ENCODE measurements at places on chromosomes 2 and 18.

- DNase-seq: no peak
Measured at GRCh38 chr2:108918156-108918874, 70.7 kb downstream of the EDAR start.

GRCh38 chr2:155830817-155831579, 501.5 kb downstream of the NR4A2 start:
- no peak for DNase-seq

GRCh38 chr2:37829202-37829601, 95.9 kb upstream of the RMDN2 start:
- DNase-seq: peak; percentile 86

DNA sequence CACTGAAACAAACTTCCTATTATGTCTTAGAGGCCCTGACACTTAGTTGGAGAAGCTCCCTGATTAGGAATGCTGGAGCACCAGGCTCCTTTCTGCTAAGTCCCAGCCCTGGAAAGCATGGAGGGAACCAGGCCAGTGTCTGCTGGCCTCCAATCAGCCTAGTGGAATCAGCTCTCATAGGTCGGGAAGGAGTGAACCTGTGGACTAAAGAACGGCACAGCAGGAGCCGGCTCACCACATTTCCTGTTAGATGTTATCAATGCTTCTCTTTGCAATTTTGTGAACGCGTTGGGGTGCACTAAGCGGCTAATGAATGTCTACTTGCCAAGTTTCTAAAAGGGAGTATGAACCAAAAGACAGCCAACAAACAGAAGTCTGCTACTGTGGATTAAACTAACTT, 296.6 kb downstream of the NAPG start:
- DNase-seq: peak; percentile 79

- DNase-seq: peak; percentile 71
Measured at GRCh38 chr2:73987109-73987947, 2.6 kb downstream of the TET3 start.

GRCh38 chr2:25497918-25498407, 156.2 kb upstream of the DNMT3A start:
- DNase-seq: no peak

DNA sequence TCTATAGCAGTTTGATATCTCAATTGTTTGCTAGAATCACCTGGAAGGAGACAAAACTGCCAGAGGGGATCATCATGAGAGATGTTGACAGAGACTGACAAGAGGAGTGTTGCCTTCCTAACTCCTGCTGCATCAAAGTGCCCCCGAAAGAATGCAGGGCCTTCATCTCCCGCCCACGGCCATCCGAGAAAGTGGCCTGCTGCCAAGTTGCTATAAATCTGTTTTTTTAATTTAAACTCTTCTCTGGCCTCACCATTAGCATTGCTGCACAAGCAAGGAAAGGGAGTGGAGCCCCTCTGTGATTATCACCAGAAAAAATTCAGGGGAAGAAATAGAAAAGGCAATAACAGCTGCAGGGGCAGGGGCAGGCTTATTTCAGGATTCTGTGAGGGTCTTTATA, 238.1 kb upstream of the EPHA4 start:
- DNase-seq: no peak

- DNase-seq: no peak
Measured at GRCh38 chr2:20438334-20439192, 8.3 kb upstream of the RHOB start.

DNA sequence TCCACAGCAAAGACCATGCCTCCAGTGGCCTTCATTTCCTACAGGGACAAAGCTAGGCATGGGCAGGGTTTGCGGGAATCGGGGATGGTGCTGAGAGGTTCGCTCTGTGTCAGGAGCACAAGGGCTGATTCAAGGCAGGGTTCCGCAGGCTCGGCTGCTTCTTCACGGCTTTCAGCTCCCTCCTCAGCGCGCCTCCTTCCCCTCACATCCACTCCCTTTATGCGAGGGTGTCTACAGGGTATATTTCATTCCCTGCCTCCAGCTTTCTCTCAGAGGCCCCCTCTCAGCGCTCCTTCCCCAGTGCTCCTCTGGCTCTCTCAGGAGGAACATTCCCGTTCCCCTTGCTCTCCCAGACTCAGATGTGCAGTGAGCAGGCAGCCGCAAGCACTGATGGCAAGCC, 78.7 kb upstream of the ASB18 start:
- DNase-seq: no peak

DNA sequence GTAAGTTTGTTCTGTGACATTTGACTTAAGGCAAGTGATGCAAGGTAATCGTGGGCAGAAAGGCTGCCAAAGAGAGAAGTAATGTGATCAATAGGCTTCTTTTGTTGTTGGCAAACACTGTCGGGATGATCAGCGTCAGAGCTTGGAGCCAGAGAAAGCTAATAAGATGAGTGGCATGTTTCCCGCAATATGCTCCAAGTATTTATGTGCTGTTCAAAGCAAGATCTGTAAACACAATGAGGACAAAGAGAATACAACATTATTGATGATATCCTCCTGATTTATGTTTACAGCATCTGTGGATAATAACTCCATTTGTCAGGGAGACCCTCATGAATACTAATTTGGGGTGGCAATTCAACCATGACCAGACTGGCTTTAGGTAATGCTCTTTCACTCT, 603.3 kb downstream of the TDRD15 start:
- DNase-seq: no peak
